ENCODE measurements at places on chromosomes 2 and 18. TPM values are rescaled to one million over a fixed set of nuclear protein-coding genes. Genes with fewer than 3 reads are reported as not detected.
A peak's percentile ranks its signal among the peaks of the same experiment; 100 is the strongest.

SULT1C2 gene
- not detected for total RNA-seq

CHST9 gene
- total RNA-seq, result 1.1 TPM

LIMS4 gene
- total RNA-seq, result 4.6 TPM

IL36RN gene
- not detected for total RNA-seq

CPO gene
- total RNA-seq, result 0.33 TPM

UGT1A10 gene
- not detected for total RNA-seq

BMP10 gene
- total RNA-seq, result not detected

ZNF513 gene
- 6.1 TPM for total RNA-seq

DNA sequence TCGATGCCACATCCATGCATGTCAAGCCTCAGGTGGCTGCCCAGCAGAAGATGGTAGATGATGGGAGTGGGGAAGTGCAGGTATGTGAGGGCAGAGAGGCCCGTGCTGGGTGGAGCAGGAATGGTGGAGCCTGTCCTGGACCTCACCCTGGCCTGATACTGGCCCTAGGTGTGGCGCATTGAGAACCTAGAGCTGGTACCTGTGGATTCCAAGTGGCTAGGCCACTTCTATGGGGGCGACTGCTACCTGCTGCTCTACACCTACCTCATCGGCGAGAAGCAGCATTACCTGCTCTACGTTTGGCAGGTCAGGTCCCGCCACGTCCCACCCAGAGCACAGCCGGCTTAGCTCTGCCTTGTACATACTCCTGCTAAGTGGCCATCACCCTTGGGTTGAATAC is 13.0 kb downstream of the VIL1 start:
- DNase-seq, result peak; percentile 38

DNA sequence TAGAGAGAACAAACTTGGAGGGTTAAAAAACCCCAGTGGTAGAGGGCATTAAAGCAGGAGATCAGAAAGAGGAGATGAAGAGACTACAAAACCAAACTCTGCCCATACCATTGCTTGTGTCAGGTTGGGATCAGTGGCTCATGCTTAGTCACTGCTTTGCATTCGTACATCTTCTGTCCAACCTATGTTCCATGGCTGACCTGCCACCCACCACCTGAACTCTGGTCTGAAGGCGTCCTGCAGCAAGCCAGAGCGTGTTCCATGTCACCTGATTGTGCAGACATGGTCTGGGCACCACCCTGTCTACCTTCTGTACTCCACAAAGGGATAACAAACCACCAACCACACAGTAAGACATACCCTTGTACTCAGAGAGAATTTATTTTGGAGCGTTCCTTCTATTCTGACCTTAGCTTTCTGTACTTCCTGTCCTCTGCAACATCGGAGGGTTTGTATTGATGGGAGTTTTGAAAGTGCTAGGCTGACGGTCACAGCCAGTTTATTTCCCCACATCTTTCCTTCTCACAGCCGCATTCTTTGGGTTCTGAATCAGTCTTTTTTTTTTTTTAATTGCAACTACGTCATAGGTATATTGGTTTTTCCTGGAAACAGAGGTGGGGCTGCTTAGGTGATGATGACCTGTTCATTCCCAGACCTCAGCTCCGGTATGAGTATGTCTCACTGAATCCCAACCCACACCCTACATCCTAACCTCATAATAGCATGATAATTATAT is 88.3 kb downstream of the SOWAHC start:
- DNase-seq, result peak; percentile 19

GRCh38 chr2:34570266-34570872 is 971.3 kb upstream of the FAM98A start:
- DNase-seq, result no peak

DNA sequence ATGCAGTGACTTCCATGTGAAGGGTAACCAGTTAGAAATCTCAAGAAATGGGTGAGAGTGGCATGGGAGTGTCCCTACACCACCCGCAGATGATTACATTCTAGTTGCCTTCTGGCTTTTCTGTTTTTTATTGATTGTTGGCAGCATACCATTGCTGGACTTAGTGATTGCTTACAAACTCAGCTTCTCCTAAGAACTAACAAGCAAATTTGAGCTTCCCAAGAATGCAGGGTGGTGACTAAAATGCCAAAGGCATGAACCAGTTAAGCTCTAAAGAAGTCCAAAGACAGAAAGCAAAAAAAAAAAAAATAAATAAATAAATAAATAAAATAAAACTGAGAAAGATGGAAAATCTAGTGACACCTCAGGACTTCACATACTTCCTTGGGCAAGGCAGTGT is 245.5 kb upstream of the PARD3B start:
- no peak for DNase-seq

DNA sequence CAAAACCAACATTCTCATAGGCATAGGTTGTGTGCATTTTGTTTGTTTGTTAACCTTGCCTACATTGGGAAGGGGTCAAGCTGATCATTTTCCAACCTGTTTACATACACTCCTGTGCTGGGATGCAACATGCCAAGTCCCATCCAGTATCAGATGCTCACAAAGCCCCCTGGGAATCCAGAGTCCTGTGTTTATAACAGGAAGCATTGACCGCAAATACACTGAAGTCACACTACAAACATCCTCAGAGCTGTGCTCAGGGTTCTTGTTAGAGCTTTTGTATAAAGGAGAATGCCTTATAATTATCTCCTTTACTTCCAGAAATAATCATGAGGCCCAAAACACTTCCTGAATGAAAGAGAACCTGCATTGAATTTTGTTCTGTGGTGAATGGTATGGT is 488.7 kb upstream of the TCF4 start:
- DNase-seq, result no peak

DNA sequence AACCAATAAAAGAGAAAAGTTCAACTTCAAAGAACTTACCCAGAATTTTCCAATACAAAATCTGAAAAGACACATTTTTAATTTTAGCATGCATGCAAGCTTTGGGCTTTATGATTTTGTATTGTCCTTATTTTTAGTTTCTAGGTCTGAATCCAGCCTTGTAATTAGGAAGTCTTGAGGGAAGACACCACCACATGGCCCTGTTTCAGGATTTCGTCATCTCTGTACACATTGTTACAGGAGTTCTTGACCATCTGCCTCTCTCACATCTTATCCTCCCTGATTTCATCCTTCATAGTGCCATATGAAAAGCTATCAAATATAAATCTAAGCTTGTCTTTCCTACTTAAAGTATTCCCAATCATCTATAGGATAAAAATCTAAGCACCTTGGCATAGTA is 176.1 kb downstream of the TXNL1 start:
- DNase-seq, result no peak

GRCh38 chr2:153864022-153864421 is 7.7 kb upstream of the GALNT13 start:
- DNase-seq, result no peak

- DNase-seq, result no peak
These were observed 31.9 kb upstream of the SLC35G4 start for GRCh38 chr18:11577271-11578112.

- DNase-seq, result peak; percentile 67
These were observed 639 bp downstream of the MRO start for GRCh38 chr18:50819027-50819727.

DNA sequence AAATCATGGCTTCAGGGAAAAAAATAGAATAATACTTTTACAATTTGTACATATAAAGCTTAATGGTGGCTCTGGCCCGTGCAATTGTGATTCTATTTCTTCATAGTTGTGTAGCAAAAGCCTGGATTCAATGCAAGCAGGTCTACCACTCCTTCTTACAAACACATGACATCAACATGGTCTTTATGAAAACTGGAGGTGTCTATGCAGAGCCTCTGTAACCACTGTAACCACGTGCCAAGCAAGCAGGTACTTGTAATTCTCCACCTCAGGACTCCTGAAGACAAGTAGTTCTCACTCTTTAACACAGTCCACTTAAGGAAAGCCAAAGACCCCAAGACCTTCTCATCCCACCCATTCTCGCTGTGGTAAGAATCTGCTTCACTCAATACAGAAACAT is 62.6 kb downstream of the METTL4 start:
- no peak for DNase-seq

DNA sequence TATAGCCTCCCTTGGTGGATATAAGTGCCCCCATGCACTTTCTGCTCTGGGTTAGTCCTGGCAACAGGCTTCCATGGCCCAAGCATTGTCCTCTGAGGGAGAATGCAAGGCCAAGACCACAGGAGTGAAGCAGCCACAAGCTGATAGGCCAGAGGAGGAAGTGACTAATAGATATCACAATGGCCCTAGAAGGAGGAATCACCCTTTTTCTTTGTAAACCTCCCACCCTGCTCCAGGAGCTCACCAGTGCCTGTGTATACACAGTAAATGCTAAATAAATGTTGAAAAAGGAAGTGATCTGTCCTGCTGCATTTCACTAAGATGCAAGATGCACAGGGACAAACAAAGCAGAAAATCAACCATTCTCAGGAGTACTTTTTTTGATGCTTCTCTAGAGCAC is 49.7 kb upstream of the ABCA12 start:
- DNase-seq, result no peak

- no peak for DNase-seq
These were observed 46.7 kb downstream of the LYPD6B start for GRCh38 chr2:149084924-149085795.

DNA sequence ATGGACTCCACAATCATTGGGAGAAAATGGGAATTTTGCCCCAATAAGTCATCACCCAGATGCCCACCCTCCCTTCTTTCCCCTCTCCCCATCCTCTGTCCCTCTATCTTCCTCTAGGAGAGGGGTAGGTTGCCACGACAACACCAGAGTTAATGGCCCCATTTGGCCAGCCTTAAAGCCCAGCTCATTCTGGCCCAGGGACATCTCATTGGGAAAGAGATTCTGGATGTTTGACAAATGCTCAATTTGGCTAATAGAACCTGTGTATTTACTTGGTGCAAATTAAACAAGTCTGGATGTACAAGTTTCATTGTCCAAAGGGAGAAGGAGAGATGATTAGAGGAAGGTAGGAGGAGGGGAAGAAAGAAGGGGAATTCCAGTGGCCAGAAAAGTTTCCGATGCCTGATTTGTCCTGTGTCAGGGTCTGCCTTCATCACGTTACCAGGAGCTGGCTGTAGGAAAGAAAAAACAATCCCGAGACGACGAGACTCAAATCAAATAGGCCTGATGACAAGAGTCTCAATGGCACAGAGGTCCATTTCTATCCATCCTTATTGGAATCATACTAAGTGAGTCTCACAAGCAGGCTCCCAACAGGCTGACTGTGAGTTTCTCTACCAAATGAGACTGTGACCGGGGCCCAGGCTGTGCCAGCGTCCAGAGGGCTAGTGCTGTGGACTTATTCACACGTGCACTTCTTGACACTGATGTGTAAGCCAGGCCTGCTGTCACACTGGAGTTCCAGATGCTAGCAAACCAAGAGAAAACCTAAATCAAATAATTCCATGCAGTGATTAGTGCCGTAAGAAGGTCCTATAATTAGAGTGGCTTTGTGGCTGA is 265.2 kb upstream of the APCDD1 start:
- no peak for DNase-seq

DNA sequence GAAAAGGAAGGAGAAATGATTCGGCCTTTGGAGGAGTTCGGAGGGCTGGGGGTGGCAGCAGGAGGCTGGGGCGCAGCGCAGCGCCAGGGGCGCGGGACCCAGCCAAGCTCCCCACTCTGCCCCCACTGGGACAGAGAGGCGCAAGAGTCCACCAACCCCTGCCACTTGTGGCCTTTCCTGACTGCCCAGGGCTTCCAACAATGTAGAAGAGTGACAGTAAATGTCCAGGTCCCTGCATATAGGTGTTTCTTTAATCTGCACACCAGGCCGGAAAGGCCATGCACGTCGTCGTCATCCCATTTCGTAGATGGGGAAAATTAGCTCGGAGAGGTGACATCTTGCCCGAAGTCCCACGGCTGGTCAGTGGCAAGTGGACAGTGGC is 96.6 kb downstream of the INHBB start:
- no peak for DNase-seq

DNA sequence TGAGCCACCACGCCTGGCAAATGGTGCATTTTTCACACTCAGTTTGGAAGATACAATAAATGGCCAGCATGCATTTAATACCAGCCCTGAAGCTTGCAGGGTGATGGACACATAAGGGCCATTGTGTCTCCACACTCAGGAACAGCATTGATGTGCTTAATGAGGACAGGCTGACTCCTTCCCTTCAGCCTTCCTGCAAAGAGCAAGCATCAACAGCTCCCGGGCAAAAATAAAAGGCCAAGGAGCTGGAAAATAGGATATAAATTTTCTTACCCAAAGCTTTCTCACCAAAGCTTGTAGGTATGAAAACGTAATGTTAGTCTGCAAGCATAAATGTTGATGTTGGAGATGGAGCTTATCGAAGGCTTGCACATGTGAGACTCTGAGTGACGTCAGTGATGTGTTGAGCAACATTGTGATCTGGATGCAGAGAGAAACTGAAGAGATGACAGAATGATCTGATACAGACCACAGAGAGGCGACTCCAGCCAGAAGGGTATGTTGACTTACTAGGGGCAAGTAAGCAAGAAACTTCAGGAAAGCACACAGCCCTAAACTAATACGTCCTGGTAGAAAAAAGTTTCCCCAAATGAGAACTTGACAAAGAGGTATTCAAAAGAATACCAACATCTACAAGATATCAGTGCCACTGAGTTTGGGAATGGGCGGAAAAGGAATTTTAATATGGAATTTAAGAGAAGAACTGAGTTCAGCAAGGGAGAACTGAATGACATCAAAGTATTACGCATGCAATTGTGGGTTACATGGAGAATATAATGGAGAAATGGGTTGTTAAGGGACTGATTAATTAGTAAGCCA is 256.5 kb downstream of the TGIF1 start:
- DNase-seq, result no peak

- DNase-seq, result no peak
These were observed 180.1 kb downstream of the LDLRAD4 start for GRCh38 chr18:13398631-13399030.

- peak; percentile 52 for DNase-seq
These were observed 17.9 kb downstream of the TMEM37 start for GRCh38 chr2:119449521-119449920.

- DNase-seq, result no peak
These were observed 1.1 kb downstream of the PTH2R start for GRCh38 chr2:208407667-208408066.

DNA sequence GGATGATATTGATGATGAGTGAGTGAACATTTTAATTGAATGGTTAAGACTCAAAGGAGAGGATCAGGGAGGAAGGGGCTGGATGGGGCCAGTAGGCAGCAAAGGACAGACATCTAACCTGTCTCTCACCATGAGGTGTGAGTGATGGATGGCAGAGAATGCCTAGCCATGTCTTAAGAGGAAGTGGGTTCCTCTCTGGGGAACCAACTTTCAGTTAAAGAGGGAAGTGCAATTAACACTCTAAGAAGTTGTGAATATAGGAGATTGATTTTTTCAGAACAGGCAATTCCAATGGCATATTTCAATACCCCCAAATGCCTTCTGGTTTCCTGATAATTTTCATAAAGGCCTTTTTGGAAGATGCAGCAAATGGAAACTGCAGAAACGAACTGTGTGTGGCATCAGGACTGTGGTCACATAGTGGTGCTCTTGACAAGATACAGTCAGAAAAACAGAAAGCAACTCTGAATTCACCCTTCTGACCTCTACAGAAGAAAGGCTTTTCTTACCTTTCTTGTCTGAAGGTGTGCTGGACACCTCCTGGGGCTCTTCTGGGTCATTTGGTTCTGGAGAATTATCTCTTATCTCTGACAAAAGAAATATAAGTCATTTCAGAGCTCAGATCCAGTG is 10.2 kb downstream of the SP110 start:
- no peak for DNase-seq

GRCh38 chr2:149787206-149787605 is 199.6 kb upstream of the MMADHC start:
- no peak for DNase-seq
